ENCODE measurements at places on chromosomes 6 and 20.

DNA sequence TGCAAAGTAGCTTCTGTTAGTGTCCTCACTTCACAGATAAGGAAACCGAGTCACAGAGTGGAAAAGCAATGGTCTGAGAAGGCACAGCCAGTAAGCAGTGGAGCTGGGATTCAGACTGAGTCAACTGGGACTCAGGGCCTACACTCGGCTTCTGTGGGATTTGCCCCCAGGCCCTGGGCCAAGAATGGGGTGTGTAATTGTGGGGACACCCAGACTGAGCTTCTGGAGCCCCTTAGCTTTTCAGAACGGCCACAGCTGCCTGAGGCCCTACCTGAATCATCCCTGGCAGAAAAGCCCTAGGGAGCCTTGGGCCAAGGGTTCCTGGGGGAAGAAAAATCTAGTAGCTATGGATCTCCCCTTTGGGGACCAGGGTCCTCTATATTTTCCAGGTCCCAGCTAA, 6.5 kb downstream of the ANGPT4 start:
- DNase-seq, result no peak

GRCh38 chr6:132085731-132086130, 134.6 kb upstream of the CCN2 start:
- DNase-seq, result no peak

DNA sequence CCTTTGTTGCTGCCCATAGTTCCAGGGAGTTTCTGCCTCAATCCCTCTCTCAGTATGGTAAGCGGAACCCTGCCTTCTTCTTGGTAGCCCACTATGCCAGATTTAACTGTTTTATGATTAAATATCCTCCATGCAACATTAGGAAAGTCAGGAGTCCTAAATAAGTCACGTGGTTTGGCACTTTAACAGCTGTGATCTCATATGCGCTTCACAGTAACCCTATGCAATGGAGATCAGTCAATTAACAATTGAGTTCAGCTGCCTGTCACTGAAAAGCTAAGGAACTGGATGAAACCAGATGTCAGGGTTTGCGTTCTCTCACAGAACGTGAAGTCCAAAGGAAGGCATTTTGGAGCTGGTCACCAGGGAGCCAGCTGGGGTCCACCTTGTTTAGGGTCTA, 81.6 kb downstream of the PSMB1 start:
- no peak for DNase-seq

DNA sequence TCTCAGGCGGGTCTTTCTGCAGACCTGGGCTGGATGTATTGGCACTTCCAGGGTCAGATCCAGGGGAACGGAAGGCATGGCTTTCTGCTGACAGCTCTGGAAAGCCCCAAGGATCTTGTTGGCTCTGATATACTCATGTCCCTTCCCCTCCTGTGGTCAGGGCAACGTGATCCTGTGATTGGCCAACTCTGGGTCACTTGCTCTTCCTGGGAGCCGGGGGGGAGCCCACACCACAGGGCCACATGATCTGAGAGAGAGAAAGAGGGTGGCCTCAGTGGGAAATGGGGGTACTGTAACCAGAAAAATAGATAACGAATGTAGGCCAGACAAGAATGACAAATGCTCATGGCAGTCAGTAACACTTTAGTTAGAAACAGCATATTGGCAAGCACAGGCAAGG, 223.0 kb downstream of the NFATC2 start:
- DNase-seq, result no peak

DNA sequence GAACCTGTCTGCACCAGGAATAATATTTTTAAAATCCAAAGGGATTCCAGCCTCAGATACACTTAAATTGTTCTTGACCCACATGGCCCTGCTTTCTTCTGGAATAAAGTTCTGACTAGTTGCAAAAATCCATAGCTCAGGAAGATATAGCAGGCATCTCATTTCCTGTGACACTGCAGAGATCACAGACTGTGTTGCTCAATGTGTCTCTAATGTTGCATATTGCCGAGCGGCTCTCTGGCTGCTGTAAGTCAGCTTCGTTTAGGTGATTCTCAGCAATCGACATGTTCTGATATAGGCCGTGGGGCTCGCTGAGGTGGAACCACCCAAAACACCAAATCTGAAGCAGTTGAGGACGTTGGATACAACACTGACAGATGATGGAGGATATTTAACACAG, 498.3 kb upstream of the AGPAT4 start:
- DNase-seq, result no peak

- no peak for DNase-seq
These were observed 42.6 kb upstream of the PXDC1 start for GRCh38 chr6:3794092-3794491.

DNA sequence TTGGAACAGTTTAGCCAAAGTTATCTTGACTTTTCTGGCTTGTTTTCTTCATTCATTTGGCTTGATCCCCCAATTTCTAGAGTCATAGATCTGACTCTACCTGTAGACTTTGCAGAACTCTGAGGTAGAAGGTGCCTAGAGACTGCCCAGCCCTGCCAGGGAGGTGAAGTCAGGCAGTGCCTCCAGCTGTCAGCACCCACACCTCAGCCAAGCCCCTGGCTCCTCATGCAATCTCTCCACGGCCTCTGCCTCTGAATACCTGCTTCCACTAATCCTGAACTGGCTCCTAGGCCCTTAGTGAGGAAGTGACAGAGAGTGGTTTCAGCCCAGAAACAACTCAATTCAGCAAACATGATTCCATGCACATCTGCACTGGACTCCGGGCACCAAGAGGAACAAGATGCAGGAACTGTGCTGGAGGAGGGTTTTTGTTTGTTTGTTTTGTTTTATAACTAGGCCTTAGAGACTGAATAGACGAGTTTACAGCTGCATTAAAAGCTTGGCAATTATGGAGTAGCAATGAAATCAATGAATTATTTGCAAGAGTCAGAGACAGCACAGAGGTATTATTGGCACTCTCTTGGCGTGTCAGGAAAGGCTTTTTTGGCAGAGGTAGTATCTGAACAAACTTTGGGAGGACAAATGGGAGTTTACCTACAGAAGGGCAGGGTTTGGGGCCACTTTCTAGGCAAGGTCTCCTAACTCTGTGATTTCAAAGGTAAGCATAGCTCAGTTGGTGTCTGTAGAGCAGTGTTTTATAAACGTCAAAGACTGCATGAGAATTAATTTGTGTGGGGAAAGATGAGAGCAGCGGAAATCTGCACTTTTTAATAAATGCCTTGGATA, 25.2 kb downstream of the TGM3 start:
- DNase-seq, result no peak

GRCh38 chr6:80003826-80004172, 650 bp upstream of the TTK start:
- DNase-seq, result no peak

DNA sequence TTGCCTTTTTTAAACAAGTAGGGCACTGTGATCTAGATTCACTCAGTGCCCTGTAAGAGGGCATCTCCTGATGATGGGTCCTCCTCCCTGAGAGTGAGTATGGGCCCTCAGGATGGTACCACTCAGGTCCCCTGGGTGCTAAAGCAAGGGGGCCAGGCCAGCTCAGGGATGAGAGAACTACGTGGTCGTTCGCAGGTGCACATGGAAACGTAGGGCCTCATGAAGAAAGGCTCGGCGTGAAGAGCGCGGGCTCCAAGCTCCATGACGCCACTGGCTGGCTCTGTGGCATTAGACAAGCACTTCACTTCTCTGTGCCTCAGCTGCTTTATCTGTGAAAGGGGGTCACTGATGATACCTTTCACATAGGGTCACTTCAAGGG, 50.7 kb downstream of the SYNJ2 start:
- no peak for DNase-seq

DNA sequence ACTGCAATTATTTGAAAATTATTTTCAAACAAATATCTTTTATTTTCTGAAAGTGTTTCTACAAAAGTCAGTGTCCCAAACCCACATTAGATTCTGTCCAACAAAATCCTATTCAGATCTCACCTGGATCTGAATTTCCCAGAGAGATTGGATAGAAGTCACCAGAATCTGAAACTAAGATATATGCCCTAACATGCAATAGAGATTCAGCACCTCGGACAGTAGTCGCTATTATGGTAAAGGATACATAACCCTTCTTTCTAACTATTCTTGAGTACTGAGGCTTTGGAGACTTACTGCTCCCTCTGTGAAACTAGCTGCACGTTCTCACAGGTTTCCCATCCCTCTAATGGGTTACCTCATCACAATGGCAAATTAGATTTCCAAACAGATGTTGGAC, 151.4 kb downstream of the ID4 start:
- no peak for DNase-seq

DNA sequence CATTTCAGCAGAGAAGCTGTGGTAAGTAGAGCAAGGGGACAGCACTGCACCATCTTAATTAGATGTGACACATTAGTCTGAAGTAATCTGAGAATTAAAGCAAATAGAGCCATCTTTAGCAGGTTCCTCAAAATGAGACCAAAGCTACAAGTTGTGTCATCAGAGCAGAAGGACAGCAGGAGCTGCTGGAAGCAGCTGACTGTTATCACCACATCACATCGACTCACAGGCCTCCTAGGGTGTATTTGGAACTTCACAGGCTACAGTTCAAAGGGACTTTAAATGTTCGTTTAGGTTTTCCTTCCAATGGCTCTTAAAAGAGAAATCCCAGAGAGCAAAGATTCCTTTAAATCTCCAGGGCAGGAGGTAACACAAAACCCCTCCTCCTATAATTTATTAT, 69.5 kb downstream of the LCA5 start:
- no peak for DNase-seq

- no peak for DNase-seq
These were observed 2.4 kb downstream of the MARCKS start for GRCh38 chr6:113859349-113860180.

DNA sequence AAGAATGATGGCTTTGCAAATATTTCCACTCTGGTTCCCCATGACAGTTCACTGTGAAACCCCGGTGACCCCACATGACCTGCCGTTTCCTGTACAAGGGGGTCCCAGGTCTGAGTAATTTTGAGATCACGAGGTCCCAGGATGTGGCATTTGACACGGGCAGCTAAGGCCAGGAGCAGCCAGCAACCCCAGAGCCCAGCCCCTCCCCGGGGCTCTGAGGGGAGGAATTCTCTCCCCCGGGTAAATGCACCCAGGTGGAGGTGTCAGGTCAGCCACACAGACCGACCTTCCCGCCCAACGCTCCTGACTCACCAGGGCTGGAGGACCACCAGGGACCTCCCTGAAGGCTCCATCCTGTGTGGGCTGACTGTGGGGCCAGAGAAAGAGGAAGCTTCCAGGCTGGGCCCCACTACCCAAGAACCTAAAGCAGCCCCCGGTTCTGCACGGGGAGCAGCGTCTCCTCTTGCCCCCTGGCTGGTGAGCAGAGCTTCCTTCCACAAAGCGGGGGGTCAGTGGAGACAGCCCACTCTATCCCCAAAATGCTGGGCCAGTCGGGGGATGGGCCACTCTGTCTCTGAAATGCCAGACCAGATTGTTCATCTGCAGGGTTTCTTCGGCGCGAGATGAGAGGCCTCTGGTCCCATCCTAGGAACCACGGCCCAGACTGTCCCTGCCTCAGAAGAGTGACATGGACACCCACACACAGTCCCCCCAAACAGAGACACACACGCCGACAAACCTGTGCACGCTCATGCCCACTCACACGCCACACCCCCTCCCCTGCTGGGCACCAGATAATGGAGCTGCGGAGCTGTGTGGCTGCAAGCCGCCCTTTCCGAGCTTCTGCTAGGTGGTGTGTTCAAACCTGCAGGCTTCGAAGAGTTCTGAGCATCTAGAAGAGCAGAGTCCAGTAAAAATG, 23.4 kb upstream of the SLCO4A1 start:
- DNase-seq, result no peak

- no peak for DNase-seq
These were observed 58.3 kb downstream of the HDGFL1 start for GRCh38 chr6:22627644-22628043.

DNA sequence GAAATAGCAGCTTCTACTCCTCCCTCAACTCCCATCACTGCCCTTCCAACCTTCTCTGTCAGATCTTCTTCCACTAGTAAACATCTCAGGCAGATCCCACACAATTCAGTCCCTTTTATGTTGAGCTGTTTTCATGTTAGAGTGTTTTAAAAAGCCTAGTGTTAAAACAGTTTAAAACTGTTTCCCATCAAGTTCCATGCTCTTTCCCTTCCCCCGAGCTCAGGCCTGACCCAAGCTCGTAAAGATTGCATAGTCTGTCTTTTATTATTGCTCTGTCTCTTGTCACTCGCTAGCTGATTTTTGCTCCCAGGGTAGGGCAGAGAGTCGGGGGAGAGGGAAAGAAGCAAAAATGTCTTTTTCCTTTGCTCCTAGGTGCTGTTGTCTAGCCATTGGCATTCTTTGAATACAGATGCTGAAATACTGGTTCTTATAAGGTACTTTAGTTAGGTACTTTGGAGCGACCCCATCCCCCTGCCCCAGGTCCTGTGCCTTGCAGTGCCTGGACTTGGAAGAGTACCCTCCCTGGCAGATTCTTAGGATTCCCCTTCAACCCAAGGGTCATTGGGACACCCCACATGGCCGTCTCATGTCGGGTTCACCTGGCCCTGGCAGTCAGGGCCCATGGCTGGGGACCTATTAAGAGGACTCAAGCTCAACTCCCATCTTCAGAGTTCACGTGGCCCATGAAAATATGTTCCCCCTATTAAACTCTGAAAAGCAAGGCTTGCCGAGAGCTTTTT, 101.2 kb upstream of the ARMC2 start:
- DNase-seq, result peak; percentile 23

DNA sequence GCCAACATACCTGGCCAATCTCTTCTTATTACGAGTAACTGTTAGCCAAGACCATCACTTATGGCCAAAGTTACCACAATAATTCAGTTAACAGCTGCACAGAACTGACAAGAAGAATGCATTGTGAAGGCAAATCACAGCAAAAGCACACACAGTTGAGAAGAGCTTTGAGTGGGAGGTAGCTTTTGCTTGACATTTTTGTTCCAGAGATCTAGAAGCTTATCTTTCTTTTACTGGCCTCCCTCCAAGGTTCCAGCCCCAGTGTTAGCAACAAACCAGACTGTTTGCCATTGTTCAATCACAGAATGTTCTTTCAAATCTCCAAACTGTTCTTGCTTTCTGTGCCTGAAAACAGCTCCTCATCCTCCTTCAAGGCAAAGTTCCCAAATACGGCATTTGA, 35.9 kb upstream of the IRAK1BP1 start:
- DNase-seq, result no peak

DNA sequence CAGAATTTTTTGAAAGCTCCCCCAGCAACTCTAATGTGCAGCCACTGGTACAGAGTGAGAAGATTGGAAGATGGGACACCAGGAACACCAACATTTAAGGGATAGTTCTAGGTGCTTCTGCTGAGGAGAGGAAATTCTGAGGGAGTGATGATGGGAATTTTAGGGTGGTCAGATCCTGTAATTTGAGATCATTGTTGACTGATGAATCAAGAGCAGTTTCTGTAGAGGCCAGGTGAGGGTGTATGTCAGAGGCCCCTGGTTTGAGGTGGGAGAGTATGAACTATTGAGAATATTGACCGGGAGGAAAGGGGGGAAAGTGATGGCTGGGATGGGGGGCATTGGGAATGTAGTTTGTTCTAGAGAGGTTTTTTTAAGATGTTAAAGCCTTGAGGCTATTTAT, 47.2 kb downstream of the PTPRA start:
- no peak for DNase-seq

Measured in right renal cortex interstitium (tissue), 3 donors.